ENCODE measurements at places on chromosomes 3 and 15.

- no peak for DNase-seq
These were observed 1.4 kb downstream of the TMEM207 start for GRCh38 chr3:190448256-190448655.

GRCh38 chr15:36911322-36911944, 188.9 kb downstream of the MEIS2 start:
- no peak for DNase-seq

- no peak for DNase-seq
These were observed 17.5 kb downstream of the POPDC2 start for GRCh38 chr3:119642746-119643473.

DNA sequence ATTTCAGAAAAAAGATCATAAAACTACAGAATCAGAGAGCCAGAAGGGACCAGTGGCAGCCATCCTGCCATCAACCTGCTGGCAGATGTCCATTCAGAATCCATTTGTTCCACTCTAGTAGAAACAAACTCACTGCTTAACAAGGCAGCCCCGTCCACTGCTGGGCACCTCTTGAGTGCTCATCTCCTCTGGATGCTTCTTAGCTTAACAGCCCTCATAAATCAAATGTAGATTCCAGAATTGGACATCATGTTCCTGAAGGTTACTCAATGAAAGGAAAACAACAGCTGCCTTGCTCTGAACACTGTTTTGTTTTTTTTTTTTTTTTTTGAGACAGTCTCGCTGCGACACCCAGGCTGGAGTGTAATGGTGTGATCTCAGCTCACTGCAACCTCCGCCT, 37.3 kb downstream of the ABCC5 start:
- no peak for DNase-seq

DNA sequence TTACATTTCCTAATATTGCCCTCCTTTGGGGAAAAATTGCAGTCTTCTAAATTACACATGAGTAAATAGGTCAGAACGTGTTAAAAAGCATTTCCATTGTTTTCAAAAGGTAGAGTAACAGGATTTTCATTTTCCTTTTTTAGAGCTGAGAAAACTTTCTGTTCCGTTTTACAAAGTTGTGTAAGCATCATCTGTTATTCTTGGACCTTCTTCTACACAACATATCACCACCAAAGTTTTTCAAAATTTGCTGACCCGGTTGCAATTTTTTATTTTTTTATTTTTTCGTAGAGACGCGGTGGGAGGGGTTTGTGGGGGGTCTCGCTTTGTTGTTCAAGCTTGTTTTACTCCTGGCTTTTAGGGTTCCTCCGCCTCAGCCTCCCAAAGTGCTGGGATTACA, 1.1 kb downstream of the CCDC39 start:
- DNase-seq, result no peak

All from amniotic stem cell (primary cell).